CD4-positive, CD25-positive, alpha-beta regulatory T cell (primary cell): ENCODE measurements at places on chromosomes 1 and 21. TPM values are rescaled to one million over a fixed set of nuclear protein-coding genes. Genes with fewer than 3 reads are reported as not detected.

GRCh38 chr1:171654201-171654941, 1.9 kb upstream of the MYOC start:
- H3K4me1 ChIP-seq = peaks cover 4% of the 10 kb centered on the region
- no peak overlapping the region for H3K27ac ChIP-seq
- no peak overlapping the region for H3K4me3 ChIP-seq

PERM1 gene
- total RNA-seq = not detected

- H3K4me3 ChIP-seq = no peak overlapping the region
- H3K4me1 ChIP-seq = no peaks in the 10 kb centered on the region
- H3K27me3 ChIP-seq = no peaks in the 10 kb centered on the region
- H3K27ac ChIP-seq = no peak overlapping the region
- DNase-seq = no peak
Measured at GRCh38 chr1:29501227-29501976, 265.1 kb downstream of the PTPRU start.

DNA sequence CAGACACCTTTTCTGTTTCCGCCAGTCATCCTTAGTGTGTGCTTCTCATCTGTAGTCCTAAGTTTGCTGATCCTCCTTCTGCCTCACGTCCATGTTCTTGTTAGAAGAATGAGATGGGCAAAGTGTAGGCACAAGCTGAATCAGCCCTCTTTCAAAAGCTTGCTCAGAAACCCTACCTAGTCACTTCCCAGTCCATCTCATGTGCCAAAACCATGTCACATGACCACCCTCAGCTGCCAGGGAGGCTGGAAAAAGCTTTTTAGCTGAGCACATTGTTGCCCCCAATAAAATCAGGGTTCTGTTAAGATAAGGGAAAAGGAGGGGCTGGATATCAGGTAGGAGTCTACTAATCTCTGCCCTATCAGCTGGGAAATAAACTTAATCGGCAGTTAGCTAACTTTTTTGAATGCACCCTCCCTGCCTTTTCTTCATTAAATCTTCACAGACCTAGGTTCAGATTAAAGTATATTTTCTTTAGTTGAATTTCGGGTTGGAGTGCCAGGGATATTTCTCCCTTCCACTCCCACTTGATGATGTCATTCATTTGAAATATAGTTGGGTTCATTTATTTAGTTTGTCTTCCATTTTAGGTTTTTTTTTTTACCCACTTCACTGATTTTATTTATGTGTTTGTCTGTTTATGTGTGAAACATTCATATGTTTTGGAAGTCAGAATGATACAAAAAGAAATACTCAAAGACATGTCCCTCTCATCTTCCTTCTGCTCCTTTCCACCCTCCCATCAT, 129.2 kb downstream of the ROR1 start:
- H3K4me1 ChIP-seq = no peaks in the 10 kb centered on the region
- peaks cover 6% of the 10 kb centered on the region for H3K27me3 ChIP-seq
- H3K36me3 ChIP-seq = no peaks in the 10 kb centered on the region
- no peak for DNase-seq

OR2L13 gene
- total RNA-seq = not detected

DNA sequence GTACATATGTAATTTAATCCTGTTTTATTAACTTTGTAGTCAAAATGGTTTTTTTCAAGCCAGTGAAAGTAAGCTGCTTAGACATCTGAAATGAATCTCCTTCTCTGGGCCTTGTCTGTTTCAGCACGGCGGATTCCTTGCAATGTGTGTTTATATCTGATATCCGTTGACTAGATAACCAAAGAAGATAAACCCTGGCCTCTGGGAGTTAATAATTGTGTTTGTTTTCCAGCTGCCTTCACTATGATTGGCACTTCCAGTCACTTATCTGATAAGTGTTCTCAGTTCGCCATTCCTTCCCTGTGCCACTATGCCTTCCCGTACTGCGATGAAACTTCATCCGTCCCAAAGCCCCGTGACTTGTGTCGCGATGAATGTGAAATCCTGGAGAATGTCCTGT, 63.5 kb upstream of the UBE2U start:
- H3K4me1 ChIP-seq = no peaks in the 10 kb centered on the region
- DNase-seq = no peak
- H3K36me3 ChIP-seq = no peaks in the 10 kb centered on the region
- H3K27ac ChIP-seq = no peak overlapping the region
- H3K27me3 ChIP-seq = no peaks in the 10 kb centered on the region

GRCh38 chr1:64540265-64540791, 70.4 kb downstream of the CACHD1 start:
- H3K27ac ChIP-seq = no peak overlapping the region
- H3K36me3 ChIP-seq = no peaks in the 10 kb centered on the region
- H3K4me1 ChIP-seq = no peaks in the 10 kb centered on the region
- peak overlapping the region; percentile 7 for H3K4me3 ChIP-seq

DNA sequence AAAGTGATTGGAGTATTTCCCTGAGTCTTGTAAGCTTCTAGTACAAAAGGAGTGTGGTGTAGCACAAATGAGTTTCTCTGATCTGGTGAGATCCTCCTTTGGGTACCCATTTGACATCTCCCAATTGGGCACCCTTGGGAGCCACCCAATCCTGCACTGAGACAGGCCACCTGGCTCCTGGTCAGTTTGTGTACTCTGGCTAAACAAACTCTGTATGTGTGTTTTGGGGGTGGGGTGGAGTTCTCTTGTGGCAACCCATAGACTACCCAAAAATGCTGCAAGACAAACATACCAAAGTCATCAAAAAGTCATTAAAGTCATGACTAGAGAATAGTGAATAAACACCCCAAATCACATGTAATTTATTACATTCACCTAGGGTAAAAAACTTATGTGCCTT, 8.4 kb upstream of the HIVEP3 start:
- H3K4me1 ChIP-seq = no peaks in the 10 kb centered on the region
- no peak overlapping the region for H3K27ac ChIP-seq
- no peaks in the 10 kb centered on the region for H3K36me3 ChIP-seq
- DNase-seq = no peak
- H3K27me3 ChIP-seq = no peaks in the 10 kb centered on the region

DNA sequence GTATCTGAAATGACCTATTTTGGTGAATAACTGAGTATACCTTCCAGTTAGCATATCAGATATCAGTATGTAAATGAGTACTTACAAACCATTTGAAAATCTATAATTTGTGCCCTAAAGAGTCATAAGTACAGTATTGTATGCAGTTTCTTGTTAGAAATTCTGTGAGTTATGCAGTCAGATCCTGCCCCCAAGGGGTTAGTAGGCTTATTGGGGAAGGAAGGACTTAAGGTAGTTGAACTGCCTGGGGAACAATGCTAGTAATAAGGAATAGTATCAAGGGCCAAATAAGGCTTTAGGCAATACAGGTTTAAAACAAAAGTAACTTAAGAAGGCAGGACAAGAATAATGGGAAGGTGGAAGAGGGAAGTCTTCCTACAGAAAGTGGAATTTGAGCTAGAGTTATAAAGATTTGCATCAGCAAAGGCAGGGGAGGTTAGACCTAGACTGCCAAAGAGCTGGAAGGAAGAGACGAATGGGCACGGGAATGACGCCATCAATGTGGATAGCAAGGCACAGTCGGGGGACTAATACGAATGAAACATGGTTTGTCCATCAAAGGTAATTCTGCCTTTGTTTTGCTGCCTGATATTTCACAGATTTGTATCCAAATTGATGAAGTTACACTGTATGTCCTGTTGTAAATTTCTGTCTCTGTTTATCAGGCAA, 182.9 kb upstream of the DPYD start:
- no peak overlapping the region for H3K4me3 ChIP-seq
- no peak for DNase-seq

DNA sequence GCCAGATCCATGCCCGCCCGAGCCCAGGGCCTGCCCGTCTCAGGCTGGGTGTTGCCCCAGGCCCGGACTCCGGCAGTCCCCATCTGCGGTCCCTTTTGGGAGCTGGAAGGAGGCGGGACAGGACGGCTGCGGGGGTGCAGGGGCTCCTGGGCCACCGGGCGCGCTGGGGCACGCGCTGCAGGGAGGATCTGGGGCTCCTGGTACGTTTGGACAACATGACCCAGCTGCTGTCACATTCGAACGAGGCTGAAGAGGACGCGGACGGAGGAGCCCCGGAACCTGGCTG, 6.6 kb upstream of the CALML6 start:
- no peak for DNase-seq
- H3K36me3 ChIP-seq = no peaks in the 10 kb centered on the region
- no peaks in the 10 kb centered on the region for H3K27me3 ChIP-seq
- H3K4me1 ChIP-seq = peaks cover 14% of the 10 kb centered on the region

GRCh38 chr1:97377432-97378034, 543.3 kb downstream of the DPYD start:
- no peak overlapping the region for H3K27ac ChIP-seq
- no peak for DNase-seq
- no peaks in the 10 kb centered on the region for H3K4me1 ChIP-seq
- peaks cover 18% of the 10 kb centered on the region for H3K36me3 ChIP-seq

LINGO4 gene
- 0.22 TPM for total RNA-seq

DNA sequence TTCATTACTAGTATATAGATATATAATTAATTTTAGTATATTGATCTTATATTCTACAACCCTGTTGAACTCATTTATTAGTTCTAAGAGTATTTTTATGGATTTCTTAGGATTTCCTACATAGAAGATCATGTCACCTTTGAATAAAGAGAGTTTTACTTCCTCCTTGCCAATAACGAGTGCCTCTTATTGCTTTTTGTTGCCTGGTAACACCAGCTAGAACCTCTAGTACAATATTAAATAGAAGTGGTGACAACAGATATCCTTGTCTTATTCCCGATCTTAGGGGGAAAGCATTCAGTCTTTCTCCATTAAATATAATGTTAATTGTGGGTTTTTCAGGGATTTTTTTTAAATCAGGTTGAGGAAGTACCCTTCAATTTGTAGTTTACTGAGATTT, 40.8 kb downstream of the WNT2B start:
- no peak overlapping the region for H3K27ac ChIP-seq
- no peaks in the 10 kb centered on the region for H3K4me1 ChIP-seq
- no peak for DNase-seq
- H3K36me3 ChIP-seq = no peaks in the 10 kb centered on the region

DEPDC1 gene
- 0.39 TPM for total RNA-seq

LCE1F gene
- not detected for total RNA-seq

- no peak for DNase-seq
- H3K4me1 ChIP-seq = peaks cover 49% of the 10 kb centered on the region
Measured at GRCh38 chr1:15947382-15948090, 28.4 kb downstream of the ZBTB17 start.

DNA sequence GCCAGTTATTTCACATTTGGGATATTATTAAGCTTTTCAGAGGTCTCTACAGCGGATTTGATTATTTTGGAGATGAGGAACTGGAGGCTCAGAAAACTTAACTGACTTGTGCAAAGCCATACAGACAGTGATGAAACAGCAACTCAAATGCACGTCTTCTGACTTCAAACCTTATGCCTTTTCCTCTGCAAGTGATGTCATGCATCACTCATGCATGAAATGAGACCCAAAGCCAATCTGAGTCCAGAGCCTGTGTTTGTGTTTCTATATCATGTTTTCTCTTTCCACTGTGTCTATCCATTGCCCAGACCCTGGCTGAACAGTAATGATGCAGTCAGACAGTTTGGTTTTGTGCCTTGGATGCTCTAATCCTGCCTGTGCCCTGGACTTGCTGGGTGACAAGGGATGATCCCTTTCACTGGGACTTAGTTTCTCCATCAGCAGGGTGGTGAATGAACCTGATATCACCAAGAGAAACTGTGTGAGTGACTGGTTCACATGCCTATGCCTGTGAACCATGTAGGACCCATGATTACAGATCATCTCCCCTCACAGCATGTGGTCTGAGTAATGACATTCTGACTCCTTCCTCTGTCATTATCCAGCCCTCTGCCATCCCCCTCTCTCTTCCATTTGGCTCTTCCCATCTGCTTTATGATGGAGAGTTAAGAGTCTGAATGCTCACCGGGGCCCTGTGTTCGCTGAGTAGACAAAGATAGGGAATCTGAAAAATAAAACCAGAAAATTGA, 33.4 kb downstream of the SLAMF6 start:
- no peak for DNase-seq
- no peaks in the 10 kb centered on the region for H3K27me3 ChIP-seq
- no peaks in the 10 kb centered on the region for H3K4me1 ChIP-seq
- no peak overlapping the region for H3K27ac ChIP-seq

DNA sequence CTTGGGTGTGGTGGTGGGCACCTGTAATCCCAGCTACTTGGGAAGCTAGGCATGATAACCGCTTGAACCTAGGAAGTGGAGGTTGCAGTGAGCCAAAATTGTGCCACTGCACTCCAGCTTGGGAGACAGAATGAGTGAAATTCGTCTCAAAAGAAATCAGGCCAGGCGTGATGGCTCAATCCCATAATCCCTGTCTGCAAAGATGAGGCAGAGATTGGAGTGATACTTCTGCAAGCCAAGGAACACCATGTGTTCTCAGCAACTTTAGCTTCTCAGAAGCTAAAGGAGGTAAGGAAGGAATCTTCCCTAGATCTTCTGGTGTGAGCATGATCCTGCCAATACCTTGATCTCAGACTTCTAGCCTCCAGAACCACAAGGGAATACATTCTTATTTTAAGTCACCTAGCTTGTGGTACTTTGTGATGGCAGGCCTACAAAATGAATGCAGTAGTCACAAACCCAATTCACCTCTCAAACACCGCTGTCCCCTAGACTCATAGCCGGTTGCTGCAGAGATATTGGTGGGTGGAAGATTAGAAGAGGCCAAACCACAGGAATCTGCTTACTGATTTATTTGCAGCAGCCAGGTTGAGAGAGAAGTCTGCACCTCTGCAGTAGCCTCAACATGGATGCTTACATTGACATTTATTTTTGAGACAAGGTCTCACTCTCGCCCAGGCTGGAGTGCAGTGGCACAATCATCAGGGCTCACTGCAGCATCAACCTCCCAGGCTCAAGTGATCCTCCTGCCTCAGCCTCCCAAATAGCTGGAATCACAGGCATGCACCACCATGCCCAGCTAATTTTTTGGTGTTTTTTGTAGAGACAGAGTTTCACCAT, 18.6 kb downstream of the L1TD1 start:
- no peak overlapping the region for H3K27ac ChIP-seq
- no peaks in the 10 kb centered on the region for H3K4me1 ChIP-seq
- no peaks in the 10 kb centered on the region for H3K27me3 ChIP-seq
- no peak for DNase-seq
- H3K4me3 ChIP-seq = no peak overlapping the region
- H3K36me3 ChIP-seq = no peaks in the 10 kb centered on the region

DNA sequence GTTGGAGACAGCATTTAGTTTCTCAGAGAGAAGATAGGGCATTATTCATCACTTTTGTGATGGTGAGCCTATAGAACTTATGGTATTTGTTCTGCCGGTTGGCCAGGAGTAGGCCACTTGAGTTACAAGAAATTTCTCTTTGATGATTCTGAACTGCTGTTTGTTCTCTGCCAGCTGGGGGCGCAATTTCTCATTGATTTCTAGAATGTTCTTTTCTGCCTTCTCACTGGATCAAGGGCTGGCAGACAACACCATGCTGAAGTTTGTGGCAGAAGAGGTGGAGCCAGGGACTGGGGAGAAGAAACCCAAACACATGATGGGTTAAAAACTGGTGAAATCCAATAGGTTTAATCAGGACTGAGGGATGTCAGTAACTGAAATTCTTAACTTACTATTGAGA, 360.6 kb downstream of the FAM72C start:
- no peak overlapping the region for H3K27ac ChIP-seq
- no peaks in the 10 kb centered on the region for H3K36me3 ChIP-seq
- no peak overlapping the region for H3K4me3 ChIP-seq
- no peak for DNase-seq
- no peaks in the 10 kb centered on the region for H3K27me3 ChIP-seq
